Right cardiac atrium (tissue), 5 donors: ENCODE measurements at places on chromosomes 12 and 14.

GRCh38 chr14:95208598-95208997 is 51.3 kb upstream of the DICER1 start:
- no peak for DNase-seq

- peak; percentile 82 for DNase-seq
Measured at GRCh38 chr12:13390381-13390861, 193.9 kb downstream of the EMP1 start.

DNA sequence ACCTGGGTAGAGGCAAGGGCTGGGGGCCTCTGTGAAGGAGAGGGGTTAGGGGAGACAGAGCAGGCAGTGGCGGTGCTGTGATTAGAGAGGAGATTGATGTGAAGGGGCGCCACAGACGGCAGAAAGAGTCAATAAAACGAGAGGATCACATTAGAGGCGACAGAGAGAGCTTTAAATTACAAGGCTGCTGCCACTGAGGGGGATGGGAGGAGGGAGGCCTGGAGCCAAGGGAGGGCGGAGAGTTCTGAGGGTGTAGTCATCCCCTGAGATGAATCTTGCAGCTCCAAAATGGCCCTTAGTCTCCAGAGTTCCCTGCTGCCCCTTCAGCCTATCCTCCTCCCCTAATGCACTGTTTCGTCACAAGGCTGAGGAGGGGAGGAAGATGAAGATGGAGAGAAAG is 12.8 kb downstream of the ZFHX2 start:
- peak; percentile 85 for DNase-seq

GRCh38 chr14:58572863-58573262 is 64.9 kb upstream of the DACT1 start:
- DNase-seq, result no peak

GRCh38 chr12:114692186-114693058 is 8.4 kb upstream of the TBX3 start:
- DNase-seq, result no peak

DNA sequence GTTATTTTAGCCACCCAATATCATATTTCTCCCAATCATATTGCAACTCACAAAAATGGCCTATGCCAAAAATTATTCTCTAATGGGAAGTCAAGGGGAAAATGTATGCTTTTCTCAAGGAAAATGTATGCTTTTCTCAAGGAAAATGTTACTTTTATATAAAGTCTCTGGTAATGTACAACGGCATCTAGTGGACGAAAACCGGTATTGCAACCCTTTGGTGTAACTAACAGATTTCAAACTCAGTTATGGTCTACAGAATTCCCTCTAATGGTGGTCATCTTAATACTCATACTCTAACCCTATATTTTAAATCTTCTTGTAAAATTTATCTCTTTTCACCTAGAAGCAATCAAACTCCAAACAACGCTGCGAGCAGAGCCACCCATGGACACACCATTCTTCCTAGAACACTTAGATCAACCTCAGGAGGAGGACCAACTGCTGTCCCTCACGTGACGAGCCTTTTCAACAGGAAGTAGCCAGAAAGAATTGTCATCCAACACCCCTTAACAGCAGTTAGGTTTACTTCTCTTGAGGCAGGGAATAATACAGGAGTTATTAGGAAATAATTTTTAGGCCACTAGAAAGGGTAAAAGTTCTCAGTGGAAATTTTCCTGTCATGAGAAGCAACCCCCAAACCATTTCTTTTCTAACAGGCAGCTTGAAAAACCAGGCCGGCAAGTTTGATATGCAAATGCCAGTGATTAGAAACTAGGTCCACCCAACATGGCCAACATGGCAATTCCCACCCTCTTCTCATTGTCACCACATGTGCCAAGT is 20.1 kb downstream of the APOBEC1 start:
- no peak for DNase-seq

DNA sequence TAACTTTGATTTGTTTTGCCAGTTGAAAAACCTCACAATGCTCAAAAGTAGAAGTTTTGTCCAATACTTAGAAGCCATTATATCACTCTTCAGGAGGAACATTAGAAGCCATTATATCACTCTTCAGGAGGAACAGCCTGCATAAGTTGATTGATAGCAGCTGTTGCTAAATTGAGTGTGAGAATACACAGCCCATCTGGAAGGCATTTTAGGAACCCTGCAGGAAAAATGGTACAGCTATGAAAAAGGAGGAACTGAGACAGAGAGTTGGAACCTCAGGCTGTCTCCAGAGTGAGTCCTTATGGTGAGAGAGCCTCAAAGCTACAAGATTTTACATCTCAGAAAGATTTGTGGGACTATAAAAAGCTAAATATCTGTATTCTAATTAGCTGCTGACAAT is 207.0 kb downstream of the MYRFL start:
- no peak for DNase-seq

GRCh38 chr12:103901518-103902173 is 28.6 kb upstream of the HSP90B1 start:
- no peak for DNase-seq

DNA sequence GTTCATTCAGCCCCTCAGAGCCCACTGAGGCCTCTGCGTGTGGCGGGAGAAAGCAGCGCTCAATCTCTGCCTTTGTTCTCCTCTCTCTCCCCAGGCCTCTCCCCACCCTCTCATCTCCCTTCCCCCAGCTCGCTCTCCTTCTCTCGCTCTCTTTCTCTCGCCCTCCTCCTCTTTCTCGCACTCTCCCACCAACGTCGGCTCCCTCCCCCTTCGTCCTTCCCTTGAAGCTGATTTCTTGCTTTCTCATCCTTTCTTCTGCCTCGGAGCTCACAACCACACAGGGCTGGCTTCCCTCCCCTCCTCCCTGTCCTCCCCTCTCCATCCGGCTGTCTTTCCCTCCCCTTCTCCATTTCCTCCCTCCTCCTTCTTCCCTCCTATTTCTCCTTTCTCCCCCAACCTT is 96.4 kb downstream of the LRRC74A start:
- no peak for DNase-seq

DNA sequence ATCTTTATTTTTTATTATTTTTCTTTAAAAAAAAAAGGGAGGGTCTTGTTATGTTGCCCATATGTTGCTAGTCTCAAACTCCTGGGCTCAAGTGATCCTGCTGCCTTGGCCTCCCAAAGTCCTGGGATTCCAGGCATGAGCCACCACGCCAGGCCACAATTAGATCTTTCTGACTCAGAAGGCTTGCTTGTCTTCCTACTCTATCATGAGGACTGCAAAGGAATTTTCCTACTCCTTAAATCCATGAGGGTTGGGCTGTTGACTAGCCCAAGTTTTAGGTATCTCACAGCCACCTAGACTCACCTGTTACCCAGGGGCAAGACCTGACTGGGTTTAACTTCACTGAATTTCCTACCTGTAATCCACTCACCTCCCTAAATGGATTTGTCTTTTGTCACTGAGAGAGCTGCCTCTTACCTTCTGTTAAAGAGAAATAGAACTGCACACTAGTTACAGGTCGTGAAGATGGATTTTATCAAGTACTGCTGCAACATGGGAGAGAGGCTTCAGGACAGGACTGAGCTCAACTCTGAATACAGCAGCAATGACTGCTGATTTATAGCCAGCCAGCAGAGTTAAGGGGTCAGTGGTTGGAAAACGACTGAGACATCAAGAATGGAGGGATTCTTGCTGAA is 72.3 kb downstream of the B4GALNT3 start:
- DNase-seq, result no peak

GRCh38 chr12:130606231-130606630 is 109.9 kb downstream of the RIMBP2 start:
- no peak for DNase-seq

DNA sequence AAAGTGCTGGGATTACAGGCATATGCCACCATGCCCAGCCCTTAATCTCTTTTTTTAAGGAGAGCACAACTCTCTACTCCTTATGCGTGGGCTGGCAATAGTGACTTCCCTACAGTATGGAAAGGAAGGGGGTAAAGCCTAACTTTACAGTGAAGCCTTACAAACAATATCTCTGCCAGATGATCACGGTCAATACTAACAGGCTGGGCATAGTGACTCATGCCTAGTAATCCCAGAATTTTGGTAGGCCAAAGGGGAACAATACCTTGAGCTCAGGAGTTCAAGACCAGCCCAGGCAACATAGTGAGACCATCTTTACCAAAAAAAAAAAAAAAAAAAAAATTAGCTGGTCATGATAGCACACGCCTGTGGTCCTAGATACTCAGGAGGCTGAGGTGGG is 5.6 kb downstream of the PYM1 start:
- no peak for DNase-seq

DNA sequence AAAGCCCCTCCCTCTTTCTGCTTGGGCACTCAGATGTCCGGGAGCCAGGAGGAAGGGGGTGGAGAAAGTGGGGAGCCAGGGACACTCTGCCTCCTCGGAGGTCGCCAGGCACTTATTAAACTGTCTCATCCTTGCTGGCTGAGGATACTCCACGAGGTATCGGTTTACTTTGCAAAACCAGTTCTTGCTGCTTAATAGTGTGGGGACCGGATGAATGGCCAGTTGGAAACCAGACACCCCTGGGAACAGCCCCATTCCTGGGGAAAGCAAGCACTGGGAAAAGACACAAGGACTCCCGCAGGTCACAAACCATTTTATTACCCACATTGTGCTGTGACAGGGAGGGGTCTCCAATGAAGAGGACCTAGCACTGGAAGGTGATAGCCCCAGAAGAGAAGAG is 34.2 kb downstream of the CCDC88C start:
- DNase-seq, result no peak

DNA sequence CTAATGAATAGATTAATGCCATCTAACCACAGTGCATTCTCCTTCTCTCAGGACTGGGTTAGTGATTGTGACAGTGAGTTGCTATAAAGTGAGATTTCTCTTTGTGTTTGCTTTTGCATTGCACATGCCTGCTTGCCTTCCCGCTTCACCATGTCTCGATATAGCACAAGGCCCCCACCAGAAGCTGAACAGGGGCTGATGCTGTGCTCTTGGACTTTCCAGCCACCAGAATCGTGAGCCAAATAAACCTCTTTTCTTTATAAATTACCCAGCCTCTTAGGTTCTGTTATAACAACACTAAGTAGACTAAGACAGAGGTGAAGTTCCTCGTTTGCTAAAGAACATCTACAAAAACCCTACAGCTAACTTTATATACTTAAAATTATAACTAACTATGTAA is 173.0 kb downstream of the KIF26A start:
- no peak for DNase-seq

GRCh38 chr12:70847871-70848270 is 72.7 kb downstream of the PTPRR start:
- DNase-seq, result no peak

DNA sequence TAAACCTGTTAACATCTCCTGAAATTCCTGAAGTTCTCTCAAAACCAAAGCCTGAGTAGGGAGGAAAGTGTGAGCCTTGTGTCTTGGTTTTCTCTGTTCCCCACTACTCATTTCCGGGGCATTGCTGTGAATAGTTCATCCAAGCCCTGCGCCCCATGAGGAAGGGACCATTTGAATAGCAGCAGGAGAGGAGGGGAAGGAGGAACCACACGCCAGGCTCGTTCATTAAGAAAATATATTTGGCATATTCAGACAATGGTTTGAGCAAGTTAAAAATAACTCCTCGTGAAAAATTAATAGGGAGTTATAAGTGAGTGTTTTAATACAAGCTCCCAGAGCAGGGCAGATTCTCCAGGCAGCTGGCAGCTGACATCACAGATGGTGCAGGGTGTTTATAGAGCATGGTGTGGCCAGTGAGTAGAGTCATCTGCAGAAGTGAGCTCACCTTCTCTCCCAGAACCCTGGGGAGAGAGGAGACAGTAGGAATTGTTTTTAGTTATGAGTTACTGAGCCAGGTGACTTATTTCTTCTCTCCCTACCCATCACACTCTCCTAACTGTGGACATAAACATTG is 29.5 kb upstream of the CISTR start:
- no peak for DNase-seq

DNA sequence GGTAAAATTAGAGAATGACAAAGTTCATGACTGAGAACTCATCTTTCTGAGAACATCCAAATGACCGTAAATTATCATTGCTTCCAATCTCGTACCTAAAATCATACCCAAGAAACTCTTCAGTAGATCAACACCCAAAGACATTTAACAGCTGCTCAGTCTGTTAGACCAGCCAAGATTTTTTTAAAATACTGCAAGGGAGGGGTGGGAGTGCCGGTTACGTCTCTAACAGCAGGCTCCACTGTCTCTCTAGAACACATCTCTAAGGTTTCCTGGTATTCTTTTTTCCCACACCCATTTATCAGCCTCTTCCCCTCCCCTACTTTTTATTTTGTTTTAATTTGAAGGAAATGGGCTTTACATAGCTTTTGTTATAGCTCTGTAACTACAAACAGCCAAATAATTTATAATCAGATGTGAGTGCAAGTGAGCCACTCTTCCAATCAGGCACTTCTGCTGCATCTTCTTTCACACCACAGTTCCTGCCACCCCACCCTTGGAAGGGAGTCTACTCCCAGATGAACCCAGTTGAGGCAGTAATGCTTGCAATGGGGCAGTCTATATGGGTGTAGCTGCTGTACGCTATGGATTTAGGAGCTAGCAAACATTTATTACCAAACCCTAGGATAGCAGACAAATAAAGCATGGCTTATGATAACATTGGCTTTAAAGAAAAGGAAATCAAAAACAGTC is 21.9 kb downstream of the PTPRB start:
- DNase-seq, result no peak
